Body of pancreas (tissue), 4 donors: ENCODE measurements at places on chromosomes 12 and 14. TPM values are rescaled to one million over a fixed set of nuclear protein-coding genes. Genes with fewer than 3 reads are reported as not detected.

DNA sequence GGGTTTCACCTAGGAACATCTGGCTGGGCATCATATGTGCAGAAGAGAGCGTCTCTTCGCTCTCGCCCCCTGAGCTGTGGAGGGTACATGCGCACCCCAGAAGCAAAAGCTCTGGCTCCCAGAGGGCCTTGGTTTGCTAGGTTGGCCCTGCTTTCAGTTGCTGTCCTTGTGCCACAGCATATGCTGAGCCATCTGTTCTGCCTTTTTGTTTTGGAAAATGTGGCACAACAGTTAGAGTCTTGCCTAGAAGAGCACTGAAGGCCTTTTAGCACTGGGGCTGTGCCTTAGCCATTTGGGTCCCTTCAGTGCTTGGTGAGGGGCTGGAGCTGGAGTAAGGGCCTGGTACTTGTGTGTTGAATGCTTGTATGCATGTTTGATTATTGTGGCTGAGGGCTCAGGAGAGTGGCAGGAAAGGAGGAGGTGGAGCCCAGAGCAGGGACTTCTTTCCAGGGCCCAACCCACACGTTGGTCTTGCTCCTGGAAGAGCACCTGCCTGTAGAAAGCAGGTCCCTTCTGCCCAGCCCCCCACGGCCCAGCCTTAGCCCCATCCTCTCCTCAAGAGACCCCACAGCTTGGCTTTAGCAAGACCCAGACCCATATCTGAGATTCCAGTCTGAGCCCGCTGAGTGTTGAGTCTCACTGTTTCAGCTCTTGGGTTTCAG is 113.7 kb downstream of the SLC25A47 start:
- H3K36me3 ChIP-seq = no peaks in the 10 kb centered on the region
- no peak overlapping the region for H3K4me3 ChIP-seq
- DNase-seq = no peak
- H3K4me1 ChIP-seq = peaks cover 39% of the 10 kb centered on the region
- no peaks in the 10 kb centered on the region for H3K27me3 ChIP-seq
- no peak overlapping the region for H3K27ac ChIP-seq

- no peak overlapping the region for H3K4me3 ChIP-seq
- no peaks in the 10 kb centered on the region for H3K27me3 ChIP-seq
- no peaks in the 10 kb centered on the region for H3K36me3 ChIP-seq
- no peaks in the 10 kb centered on the region for H3K4me1 ChIP-seq
These were observed 310.3 kb downstream of the C12orf75 start for GRCh38 chr12:105640761-105641160.

Gene MTRFR
- total RNA-seq = 4.9 TPM

DNA sequence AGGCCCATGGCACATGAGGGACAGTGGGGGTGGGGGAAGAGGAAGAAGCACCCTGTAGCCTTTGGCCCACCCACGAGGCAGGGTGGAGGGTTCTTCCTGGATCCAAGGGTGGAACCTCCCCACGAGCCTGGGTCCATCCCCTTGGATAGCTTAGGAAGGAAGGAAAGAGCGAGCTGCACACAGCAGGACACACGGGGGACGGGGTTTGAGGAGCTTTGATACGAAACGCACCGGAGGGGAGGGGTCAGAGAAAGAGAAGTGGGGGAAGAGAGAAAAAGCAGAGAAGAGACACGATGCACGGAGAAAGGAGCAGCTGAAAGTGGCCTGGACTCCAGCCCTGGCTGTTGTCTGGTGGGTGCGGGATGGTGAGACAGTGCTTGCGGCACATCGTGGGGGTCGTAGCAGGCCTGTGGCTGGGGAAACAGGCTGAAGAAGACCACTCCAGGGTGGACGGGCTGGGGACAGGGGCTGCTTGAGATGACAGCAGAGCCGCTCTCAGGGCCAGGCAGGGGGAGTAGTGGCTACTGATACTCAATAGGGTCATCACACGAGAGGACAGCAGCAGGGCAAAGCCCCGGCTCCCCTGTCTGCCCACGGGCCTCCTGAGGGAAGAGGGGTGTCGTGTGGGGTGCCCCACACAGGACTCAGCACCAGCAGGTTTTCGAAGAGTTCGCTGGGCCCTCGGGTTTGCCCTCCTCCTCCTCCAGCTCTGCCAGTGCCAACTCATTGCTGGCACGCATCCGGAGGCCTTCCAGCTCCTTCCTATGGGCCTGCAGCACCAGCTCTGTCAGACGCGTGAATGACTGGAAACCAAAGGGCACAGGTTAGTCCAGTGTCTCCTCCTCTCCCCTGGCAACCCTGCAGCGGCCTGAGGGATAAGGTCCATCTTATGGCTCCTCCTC is 5.4 kb upstream of the GPX2 start:
- no peak overlapping the region for H3K27ac ChIP-seq
- H3K4me1 ChIP-seq = peaks cover 8% of the 10 kb centered on the region
- H3K4me3 ChIP-seq = no peak overlapping the region
- DNase-seq = no peak
- peaks cover 2% of the 10 kb centered on the region for H3K36me3 ChIP-seq

- H3K27me3 ChIP-seq = no peaks in the 10 kb centered on the region
- no peak for DNase-seq
- no peak overlapping the region for H3K4me3 ChIP-seq
- no peaks in the 10 kb centered on the region for H3K36me3 ChIP-seq
- H3K4me1 ChIP-seq = no peaks in the 10 kb centered on the region
- H3K27ac ChIP-seq = no peak overlapping the region
These were observed 43.5 kb downstream of the CCDC177 start for GRCh38 chr14:69531135-69531534.

- DNase-seq = no peak
- no peak overlapping the region for H3K4me3 ChIP-seq
- peaks cover 7% of the 10 kb centered on the region for H3K4me1 ChIP-seq
- no peak overlapping the region for H3K27ac ChIP-seq
These were observed 205.7 kb downstream of the ITPR2 start for GRCh38 chr12:26627335-26627734.

Gene TAS2R30
- total RNA-seq = 12.2 TPM

DNA sequence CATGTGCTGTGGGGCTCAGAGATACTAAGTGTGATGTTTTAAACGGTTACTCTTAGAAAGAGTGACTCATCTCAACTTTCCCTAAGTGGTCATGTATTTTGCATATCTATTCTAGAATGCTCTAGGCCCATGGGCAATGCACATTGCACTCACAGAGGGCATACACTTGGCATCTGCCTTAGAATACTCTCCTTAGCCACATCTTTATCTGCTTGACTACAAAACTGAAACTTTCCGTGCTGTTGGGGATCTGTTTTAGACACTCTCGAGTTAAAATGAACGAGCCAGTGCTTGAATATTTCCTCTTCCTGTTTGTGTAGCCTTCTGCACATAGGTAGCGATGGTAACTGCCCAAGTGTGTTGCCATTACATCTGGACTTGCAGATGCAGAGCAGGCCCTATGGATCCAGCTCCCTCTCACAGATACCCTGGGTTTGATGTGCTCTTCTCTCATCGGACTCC is 180.5 kb downstream of the CAND1 start:
- H3K36me3 ChIP-seq = no peaks in the 10 kb centered on the region
- no peaks in the 10 kb centered on the region for H3K27me3 ChIP-seq
- DNase-seq = no peak
- H3K27ac ChIP-seq = no peak overlapping the region
- no peaks in the 10 kb centered on the region for H3K4me1 ChIP-seq

GRCh38 chr12:85603556-85603955 is 232.7 kb downstream of the RASSF9 start:
- DNase-seq = no peak
- no peaks in the 10 kb centered on the region for H3K27me3 ChIP-seq
- H3K4me3 ChIP-seq = no peak overlapping the region
- H3K4me1 ChIP-seq = no peaks in the 10 kb centered on the region

DNA sequence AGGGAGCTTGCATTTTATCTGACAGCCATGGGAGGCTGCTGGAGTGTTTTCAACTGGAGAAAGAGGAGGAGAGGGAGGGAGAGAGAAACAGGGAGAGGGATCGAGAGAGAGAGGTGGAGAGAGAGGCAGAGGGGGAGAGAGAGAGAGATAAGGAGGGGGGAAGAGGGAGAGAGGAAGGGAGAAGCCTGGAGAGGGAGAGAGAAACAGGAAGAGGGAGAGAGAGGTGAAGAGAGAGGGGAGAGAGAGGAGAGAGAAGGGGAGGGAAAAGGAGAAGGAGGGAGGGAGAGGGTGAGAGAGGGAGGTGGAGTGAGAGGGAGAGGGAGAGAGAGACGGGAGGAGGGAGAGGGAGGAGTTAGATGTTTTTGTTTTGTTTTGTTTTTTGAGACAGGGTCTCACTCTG is 45.6 kb downstream of the DNAH10 start:
- no peaks in the 10 kb centered on the region for H3K4me1 ChIP-seq
- H3K27ac ChIP-seq = no peak overlapping the region
- H3K4me3 ChIP-seq = no peak overlapping the region
- no peaks in the 10 kb centered on the region for H3K36me3 ChIP-seq
- no peaks in the 10 kb centered on the region for H3K27me3 ChIP-seq

GRCh38 chr12:73277971-73278370 is 1005.8 kb downstream of the TRHDE start:
- H3K4me1 ChIP-seq = no peaks in the 10 kb centered on the region
- no peak overlapping the region for H3K27ac ChIP-seq
- H3K27me3 ChIP-seq = no peaks in the 10 kb centered on the region

Gene CLEC2D
- 5.3 TPM for total RNA-seq

Gene SMIM41
- total RNA-seq = 0.26 TPM

Gene TTC6
- total RNA-seq = not detected

DNA sequence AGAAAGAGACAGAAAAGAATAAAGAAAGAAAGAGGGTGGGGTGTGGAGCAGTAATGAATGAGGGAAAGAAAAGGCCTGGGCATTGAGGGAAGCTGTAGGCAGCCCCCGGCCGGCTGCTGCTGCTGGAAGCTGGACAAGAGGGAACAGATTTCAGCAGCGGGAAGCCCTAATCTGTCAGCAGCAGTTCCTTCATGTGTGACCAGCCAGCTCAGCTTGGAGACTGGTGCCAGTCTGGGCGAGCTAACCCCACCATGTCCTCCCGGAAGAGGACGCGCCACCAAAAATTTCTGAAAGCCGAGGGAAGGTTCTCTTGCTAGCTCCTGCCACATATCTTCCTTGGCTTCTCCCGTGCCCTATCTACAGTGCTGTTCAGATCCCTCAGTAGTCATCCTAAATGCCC is 236.8 kb downstream of the GRIN2B start:
- no peaks in the 10 kb centered on the region for H3K27me3 ChIP-seq
- no peaks in the 10 kb centered on the region for H3K4me1 ChIP-seq
- DNase-seq = no peak
- no peak overlapping the region for H3K4me3 ChIP-seq
- H3K36me3 ChIP-seq = no peaks in the 10 kb centered on the region

GRCh38 chr12:88334271-88334670 is 192.2 kb downstream of the TMTC3 start:
- no peak overlapping the region for H3K27ac ChIP-seq
- no peaks in the 10 kb centered on the region for H3K36me3 ChIP-seq
- DNase-seq = peak; percentile 40
- no peak overlapping the region for H3K4me3 ChIP-seq
- no peaks in the 10 kb centered on the region for H3K27me3 ChIP-seq

DNA sequence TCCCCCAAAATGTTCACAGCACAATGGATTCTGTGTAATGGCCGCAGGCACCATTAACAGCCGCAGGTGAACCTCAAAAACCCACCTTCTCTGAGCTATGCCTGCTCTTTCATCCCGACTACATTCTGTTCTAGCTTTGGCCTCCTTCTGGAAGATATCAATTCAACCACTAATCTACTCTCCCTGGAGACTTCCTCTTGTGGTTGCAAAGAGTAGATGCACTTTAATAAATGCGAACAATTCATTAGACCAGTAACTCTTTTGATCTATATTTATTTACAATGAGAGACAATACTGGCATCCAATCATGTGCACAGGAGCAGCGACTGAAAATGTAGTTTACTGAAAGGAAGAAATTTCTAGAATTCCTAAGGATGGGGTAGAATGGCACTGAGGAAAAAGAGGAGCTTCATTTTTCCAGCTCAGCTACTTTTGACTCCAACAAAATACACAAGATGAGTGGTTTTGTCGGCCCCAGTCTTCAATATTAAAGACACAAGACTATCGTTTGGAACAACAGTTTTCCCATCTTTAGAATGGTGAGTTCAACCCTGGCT is 5.3 kb downstream of the GRIN2B start:
- no peaks in the 10 kb centered on the region for H3K36me3 ChIP-seq
- H3K4me1 ChIP-seq = peaks cover 12% of the 10 kb centered on the region
- no peak for DNase-seq
- H3K4me3 ChIP-seq = no peak overlapping the region
- peaks cover 14% of the 10 kb centered on the region for H3K27me3 ChIP-seq

DNA sequence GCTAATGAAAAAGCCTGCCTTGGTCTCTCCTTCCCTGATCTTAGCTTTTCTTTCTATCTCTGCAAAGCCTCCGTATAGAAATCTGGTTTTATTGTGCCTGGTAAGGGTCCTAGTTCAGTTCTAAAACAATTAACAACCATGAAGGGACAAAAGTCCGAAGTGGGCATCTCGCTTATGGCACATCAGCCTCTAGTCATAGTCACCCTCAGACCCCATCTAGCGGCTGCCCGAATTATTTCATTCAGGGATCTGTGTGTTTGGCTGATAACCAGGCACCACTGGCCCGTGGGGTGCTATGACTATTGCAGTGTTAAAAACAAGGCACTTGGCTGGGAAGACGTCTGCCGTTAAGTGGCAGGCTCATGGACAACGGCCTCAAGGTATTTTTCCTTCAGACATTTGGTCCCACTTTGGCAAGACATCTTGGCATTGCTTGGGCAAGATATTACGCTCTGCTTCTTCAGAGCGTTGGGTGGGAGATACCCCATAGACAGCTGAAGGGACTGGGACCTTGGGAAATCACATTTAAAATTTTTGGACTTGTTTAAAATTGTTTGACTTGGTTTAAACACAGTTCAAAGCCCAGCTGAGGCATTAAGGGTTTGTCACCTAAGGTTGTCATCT is 87.1 kb downstream of the SINHCAF start:
- peak; percentile 80 for DNase-seq
- no peak overlapping the region for H3K27ac ChIP-seq
- no peaks in the 10 kb centered on the region for H3K36me3 ChIP-seq
- no peak overlapping the region for H3K4me3 ChIP-seq
- peaks cover 19% of the 10 kb centered on the region for H3K4me1 ChIP-seq

DNA sequence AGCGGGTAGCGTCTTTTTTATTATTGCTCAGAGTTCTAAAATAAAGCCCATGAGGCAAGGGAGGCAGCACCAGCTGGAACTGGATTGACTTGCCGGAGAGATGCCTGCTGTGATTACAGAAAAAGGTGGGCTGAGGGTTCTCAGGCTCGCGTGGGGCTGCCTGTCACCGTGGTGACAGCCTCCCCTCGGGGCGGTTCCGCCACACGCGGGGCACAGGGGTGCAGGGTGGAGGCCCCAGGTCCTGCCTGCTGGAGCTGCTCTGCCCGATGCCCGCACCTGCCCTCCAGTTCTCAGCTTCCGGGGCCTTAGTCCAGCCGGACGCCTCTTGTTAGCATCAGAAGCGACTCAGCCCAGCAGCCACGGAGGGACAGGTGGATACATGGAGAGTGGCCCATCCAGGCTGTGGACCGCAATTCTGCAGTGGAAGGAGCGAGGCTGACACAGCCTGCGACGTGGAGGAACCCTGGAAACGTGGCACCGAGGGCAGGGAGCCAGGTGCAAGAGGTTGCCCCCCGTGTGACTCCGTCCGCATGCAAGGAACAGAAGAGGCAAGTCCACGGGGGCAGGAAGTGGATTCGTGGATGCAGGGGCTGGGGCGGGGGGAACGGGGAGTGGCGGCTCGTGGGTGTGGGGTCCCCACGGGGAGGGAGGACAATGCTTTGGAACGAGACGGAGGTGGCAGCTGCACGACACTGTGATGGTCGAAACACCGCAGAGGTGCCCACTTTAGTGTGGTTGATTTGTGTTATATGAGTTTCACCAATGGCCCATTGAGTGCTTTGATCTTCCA is 79.5 kb downstream of the GALNT9 start:
- H3K4me1 ChIP-seq = no peaks in the 10 kb centered on the region
- DNase-seq = no peak
- no peak overlapping the region for H3K4me3 ChIP-seq
- H3K36me3 ChIP-seq = no peaks in the 10 kb centered on the region
- no peaks in the 10 kb centered on the region for H3K27me3 ChIP-seq

- peak; percentile 89 for DNase-seq
- no peaks in the 10 kb centered on the region for H3K27me3 ChIP-seq
- no peaks in the 10 kb centered on the region for H3K4me1 ChIP-seq
These were observed 6.0 kb upstream of the SLC6A12 start for GRCh38 chr12:219891-220352.

Gene NYNRIN
- 7.5 TPM for total RNA-seq
